Esophagus squamous epithelium (tissue), 5 donors: ENCODE measurements at places on chromosomes 6 and 20. TPM values are rescaled to one million over a fixed set of nuclear protein-coding genes. Genes with fewer than 3 reads are reported as not detected.

The LYRM4 gene
- 9.2 TPM for total RNA-seq

GRCh38 chr6:143621159-143621873, 56.4 kb upstream of the PHACTR2 start:
- no peaks in the 10 kb centered on the region for H3K4me1 ChIP-seq
- no peak overlapping the region for H3K4me3 ChIP-seq
- H3K27ac ChIP-seq: no peak overlapping the region
- no peaks in the 10 kb centered on the region for H3K36me3 ChIP-seq
- H3K27me3 ChIP-seq: no peaks in the 10 kb centered on the region

The FAM162B gene
- 6.5 TPM for total RNA-seq

GRCh38 chr20:24986436-24987015, 6.0 kb downstream of the APMAP start:
- no peaks in the 10 kb centered on the region for H3K36me3 ChIP-seq
- H3K27me3 ChIP-seq: no peaks in the 10 kb centered on the region
- no peak overlapping the region for H3K27ac ChIP-seq
- peaks cover 15% of the 10 kb centered on the region for H3K4me1 ChIP-seq
- DNase-seq: no peak

The FNDC11 gene
- not detected for total RNA-seq

The OXT gene
- total RNA-seq: not detected

DNA sequence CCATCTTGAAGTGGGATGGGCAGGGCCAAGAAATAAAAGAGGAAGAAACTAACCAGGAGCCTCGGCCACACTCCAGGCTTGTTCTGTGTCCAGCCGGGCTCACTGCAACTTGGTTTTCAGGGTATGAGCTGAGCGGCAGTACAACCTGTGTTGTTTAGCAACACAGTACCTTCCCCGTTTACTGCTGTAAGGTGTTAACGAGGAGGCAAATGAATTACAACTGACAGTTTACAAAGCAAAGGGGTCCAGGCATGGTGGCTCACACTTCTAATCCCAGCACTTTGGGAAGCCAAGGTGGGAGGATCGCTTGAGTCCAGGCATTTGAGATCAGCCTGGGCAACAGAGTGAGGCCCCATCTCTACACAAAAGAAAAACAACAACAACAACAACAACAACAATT, 481.3 kb upstream of the SULF2 start:
- H3K36me3 ChIP-seq: no peaks in the 10 kb centered on the region
- H3K4me1 ChIP-seq: no peaks in the 10 kb centered on the region
- no peak for DNase-seq

DNA sequence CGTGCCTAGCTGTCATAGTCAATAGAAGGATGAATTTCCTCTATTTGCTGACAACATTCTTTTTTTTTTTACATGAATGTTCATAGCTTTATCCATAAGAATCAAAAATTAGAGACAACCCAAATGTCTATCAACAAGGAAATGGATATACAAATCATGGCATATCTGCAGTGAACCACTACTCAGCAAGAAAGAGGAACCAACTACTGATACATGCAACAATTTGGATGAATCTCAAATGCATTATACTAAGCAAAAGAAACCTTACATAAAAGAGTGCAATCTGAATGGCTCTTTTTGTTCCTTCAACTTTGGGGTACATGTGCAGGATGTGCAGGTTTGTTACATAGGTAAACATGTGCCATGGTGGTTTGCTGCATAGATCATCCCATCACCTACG, 17.7 kb upstream of the MCM9 start:
- no peaks in the 10 kb centered on the region for H3K27me3 ChIP-seq
- H3K4me1 ChIP-seq: no peaks in the 10 kb centered on the region
- H3K36me3 ChIP-seq: no peaks in the 10 kb centered on the region
- no peak for DNase-seq

GRCh38 chr6:23302514-23302913, 733.1 kb downstream of the HDGFL1 start:
- no peaks in the 10 kb centered on the region for H3K36me3 ChIP-seq
- H3K4me3 ChIP-seq: no peak overlapping the region
- no peak overlapping the region for H3K27ac ChIP-seq
- H3K4me1 ChIP-seq: no peaks in the 10 kb centered on the region
- no peaks in the 10 kb centered on the region for H3K27me3 ChIP-seq

DNA sequence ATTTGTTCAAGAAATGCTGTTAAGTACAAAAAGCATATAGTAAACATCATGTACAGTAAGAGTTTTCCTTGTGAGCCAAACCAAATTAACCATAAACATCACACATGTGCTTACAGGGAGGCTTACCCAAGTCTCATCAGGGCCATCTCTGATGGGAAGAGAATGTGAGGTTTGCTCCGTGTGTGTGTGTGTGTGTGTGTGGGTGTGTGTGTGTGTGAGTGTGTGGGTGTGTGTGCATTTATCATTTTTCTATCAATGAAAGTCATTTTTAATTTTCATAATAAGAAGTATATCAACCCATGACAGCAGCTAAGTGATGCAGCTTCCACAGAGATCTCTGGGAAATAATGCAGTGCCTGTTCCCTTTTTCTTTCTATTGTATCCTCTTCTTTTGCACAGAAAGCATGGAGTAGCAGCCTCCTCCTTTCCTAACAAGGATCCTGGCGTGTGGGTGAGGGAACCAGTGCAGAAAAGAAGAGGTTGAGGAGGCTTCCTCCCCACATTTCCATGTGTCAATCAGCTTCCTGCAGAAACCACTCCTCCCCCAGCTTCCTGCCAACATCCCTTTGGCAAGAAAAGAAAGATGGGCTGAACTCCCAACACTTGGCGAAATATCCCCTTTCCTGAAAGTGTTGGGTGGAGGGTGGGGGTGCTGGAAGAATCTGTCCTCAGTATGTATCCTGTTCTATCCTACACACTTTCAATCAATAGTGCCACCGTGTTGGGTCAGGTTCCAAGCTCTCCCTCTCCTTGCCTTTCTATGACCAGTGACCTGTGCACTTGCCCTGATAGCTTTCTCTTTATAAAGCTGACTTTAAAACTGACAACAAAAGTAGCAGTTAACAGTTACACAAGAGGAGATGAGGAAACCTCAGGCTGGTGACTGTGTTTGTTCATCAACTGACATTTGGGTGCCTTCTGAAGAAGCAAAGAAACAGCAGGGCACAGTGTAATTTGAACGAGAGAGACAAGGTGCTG, 251.8 kb upstream of the CITED2 start:
- H3K27ac ChIP-seq: no peak overlapping the region
- no peak for DNase-seq
- no peak overlapping the region for H3K4me3 ChIP-seq
- H3K36me3 ChIP-seq: no peaks in the 10 kb centered on the region
- no peaks in the 10 kb centered on the region for H3K27me3 ChIP-seq
- H3K4me1 ChIP-seq: peaks cover 3% of the 10 kb centered on the region

DNA sequence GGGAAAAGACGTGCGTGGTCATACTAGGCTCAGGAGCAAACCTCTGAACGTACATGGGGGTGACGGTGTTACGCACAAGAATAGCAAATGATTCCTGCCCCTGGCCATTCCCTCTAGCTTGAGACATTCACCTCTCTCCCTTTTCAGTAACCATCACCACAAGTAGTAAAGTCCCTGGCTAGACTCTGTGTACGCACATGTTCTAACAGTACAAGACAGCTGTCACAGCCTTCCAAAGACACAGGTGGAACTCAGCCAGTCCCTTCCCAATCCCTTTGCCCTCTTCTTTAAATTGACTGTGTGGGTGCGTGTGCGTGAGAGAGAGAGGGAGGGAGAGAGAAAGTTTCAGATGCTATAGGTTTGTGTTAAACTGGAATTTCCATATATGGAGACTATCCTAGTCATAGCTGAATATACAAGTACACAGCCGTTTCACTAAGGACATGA, 67.3 kb downstream of the LY86 start:
- no peak overlapping the region for H3K4me3 ChIP-seq
- no peaks in the 10 kb centered on the region for H3K36me3 ChIP-seq
- no peaks in the 10 kb centered on the region for H3K4me1 ChIP-seq
- no peaks in the 10 kb centered on the region for H3K27me3 ChIP-seq
- H3K27ac ChIP-seq: no peak overlapping the region

The EBF4 gene
- total RNA-seq: 3.2 TPM

DNA sequence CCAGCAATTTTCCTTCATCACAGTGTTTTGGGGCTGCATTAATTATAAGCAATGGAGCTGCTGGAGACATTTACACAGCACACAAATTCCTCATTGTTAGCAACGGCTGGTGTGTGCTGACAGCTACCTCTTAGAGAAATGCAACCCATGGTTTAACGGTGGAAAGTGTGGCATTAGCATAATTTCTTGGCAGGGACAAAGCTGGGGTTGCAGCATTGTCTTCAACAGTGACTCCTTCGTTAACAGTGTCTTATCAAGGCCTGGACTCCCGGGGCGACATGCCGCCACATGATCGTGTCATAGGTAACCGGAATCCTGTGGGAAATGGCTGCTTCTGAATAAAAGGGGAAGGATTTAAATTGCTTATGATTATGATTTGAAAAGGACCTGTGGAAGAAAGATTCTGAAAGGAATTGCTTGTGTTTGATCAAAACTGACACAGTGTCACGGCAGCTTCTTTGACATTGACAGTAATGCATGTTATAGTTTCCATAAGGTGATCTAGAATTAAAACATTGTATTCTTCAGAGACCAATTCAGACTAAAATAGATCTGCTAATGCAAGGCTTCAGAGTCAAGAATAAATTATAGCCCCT, 128.0 kb downstream of the UST start:
- H3K36me3 ChIP-seq: no peaks in the 10 kb centered on the region
- H3K27ac ChIP-seq: no peak overlapping the region
- no peak overlapping the region for H3K4me3 ChIP-seq
- DNase-seq: no peak
- no peaks in the 10 kb centered on the region for H3K27me3 ChIP-seq

The SLC25A27 gene
- 6.5 TPM for total RNA-seq

The OLIG3 gene
- not detected for total RNA-seq

DNA sequence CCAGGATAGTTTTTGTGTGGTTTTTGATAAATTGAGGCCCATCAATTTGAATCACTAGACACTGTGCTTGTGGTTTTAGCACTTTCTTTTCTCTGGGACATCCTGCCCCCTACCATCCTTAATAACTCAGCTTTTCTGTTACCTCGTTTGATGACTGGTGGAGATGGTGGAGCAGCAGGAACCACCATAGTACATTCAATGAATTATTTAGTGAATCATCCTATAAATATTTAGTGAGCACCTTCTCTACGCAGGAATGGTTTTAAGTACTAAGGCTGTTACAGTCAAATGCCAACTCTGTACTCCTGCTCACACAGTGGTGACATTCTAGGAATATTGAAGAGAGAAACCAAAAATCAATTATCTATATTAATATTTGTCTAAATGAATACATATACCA, 585.2 kb downstream of the HAO1 start:
- H3K4me3 ChIP-seq: no peak overlapping the region
- no peaks in the 10 kb centered on the region for H3K36me3 ChIP-seq
- no peaks in the 10 kb centered on the region for H3K4me1 ChIP-seq
- no peaks in the 10 kb centered on the region for H3K27me3 ChIP-seq

GRCh38 chr20:51979226-51979625, 176.9 kb upstream of the SALL4 start:
- H3K27ac ChIP-seq: no peak overlapping the region
- H3K36me3 ChIP-seq: no peaks in the 10 kb centered on the region
- DNase-seq: no peak
- peaks cover 3% of the 10 kb centered on the region for H3K4me1 ChIP-seq
- H3K4me3 ChIP-seq: no peak overlapping the region

The HEY2 gene
- total RNA-seq: 0.61 TPM

DNA sequence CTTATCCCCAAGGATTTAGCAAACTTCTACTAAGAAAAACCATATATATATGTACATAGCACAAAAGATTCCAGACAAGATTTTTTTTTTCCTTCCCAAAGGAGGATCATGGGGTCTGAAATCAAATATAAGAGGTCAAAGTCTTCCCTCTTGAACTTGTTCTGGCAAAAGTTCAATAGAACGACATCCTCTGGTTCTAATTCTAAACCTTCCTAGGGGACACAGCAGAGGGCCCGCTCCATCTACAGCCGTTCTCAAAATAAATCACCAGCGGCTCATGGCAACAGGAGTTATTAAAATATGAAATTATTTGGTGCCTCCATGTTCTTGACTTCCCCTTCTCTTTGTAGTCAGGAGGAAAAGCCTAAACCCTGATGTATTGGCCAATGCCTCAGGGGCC, 29.0 kb downstream of the ANKRD60 start:
- H3K36me3 ChIP-seq: no peaks in the 10 kb centered on the region
- H3K27ac ChIP-seq: peak overlapping the region; percentile 21
- DNase-seq: no peak
- H3K4me3 ChIP-seq: no peak overlapping the region

GRCh38 chr6:107493158-107494057, 3.5 kb downstream of the SOBP start:
- H3K4me1 ChIP-seq: peaks cover 23% of the 10 kb centered on the region
- no peaks in the 10 kb centered on the region for H3K36me3 ChIP-seq
- peak overlapping the region; percentile 19 for H3K4me3 ChIP-seq
- no peak for DNase-seq
- no peaks in the 10 kb centered on the region for H3K27me3 ChIP-seq
- no peak overlapping the region for H3K27ac ChIP-seq

DNA sequence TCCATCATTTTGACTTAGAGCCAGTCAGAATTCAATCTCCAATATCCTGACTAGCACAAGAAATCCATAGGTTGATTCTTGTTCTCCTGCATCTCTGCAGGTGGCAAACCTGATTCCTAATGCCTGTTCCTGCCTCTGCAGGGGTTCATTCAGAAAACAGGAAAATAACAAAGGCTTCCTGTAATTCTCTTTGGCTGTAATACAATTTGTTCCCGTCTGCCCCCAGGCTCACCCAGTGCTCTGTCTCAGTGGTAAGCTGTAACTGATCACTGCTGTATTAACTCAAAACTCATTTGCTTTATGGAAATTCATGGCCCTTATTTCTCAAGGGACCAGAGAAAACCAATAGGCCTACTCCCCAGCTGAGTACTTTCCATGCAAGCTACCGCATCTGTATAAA, 88.6 kb downstream of the OPRM1 start:
- H3K4me3 ChIP-seq: no peak overlapping the region
- H3K4me1 ChIP-seq: no peaks in the 10 kb centered on the region
- no peak for DNase-seq
- no peaks in the 10 kb centered on the region for H3K36me3 ChIP-seq
- no peak overlapping the region for H3K27ac ChIP-seq

- no peak for DNase-seq
- H3K4me3 ChIP-seq: no peak overlapping the region
- H3K27me3 ChIP-seq: no peaks in the 10 kb centered on the region
- H3K4me1 ChIP-seq: no peaks in the 10 kb centered on the region
These were observed 24.4 kb upstream of the ID1 start for GRCh38 chr20:31580706-31581105.

DNA sequence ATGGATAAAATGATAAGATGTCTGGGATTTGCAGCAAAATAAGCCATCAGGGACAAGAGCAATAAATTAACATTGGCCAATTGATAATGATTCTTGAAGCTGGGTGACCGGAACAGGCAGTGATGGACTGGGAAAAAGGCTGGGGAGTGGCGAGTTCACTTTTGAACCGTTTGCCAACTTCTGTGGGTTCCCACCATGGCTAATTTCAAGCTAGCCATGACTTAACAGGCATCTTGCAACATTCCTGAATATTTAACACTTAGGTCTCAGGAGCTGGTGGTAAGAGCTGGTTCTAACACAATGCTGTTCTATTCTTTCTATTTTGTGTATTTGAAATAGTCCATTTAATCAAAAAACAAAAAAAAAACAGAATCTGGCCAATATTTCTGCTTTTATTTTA, 37.6 kb upstream of the CD83 start:
- no peak overlapping the region for H3K27ac ChIP-seq
- no peaks in the 10 kb centered on the region for H3K36me3 ChIP-seq
- no peak for DNase-seq
- H3K4me1 ChIP-seq: peaks cover 33% of the 10 kb centered on the region
- H3K27me3 ChIP-seq: no peaks in the 10 kb centered on the region

- no peaks in the 10 kb centered on the region for H3K27me3 ChIP-seq
- no peaks in the 10 kb centered on the region for H3K36me3 ChIP-seq
- no peak for DNase-seq
- peaks cover 26% of the 10 kb centered on the region for H3K4me1 ChIP-seq
These were observed 61.7 kb downstream of the BCAS4 start for GRCh38 chr20:50856475-50857041.

The UBD gene
- not detected for total RNA-seq
